AG04449 (cell line): ENCODE measurements at places on chromosomes 7 and 10.

DNA sequence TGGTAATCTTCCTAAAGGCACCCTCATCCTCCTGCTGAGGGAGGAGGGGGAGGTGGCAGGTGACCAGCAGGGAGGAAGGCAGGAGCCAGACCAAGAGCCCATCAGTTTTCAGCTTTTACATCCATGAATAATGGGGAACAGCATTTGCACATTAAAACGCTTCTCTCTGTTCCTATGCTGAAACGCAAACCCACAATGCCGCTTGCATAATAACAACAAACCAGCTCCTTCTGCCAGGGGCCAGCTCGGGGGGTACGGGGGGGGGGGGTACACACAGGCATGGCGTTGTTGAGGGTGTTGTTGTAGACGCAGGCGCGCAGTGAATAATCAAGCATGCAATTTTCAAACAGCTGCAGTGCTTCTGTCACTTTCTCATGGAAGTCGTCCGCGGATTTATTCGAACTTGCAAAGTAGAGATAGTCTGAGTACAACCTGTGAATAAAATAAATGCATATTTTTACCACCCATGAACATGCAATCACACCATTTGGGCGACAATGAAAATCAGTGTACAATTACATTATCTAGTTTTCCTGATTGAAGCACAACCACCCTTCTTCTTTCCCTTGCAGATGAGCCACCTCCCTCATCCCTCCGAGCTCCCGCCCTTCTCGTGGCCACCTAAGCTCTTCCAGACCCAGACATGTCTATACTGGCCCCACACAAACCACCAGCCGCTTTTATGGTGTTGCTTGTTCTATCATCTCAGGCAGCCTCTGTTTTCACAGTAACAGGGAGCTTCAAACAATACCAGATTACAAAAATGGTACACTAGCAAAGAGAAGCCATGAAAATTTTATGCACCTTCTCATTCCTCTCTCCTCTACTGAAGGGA is 72.2 kb downstream of the CHST15 start:
- DNase-seq, result no peak

GRCh38 chr10:34229917-34230316 is 585.2 kb downstream of the PARD3 start:
- no peak for DNase-seq

- DNase-seq, result no peak
Measured at GRCh38 chr7:7652798-7653540, 12.4 kb downstream of the UMAD1 start.

GRCh38 chr7:17043012-17043877 is 161.5 kb upstream of the AGR3 start:
- DNase-seq, result no peak

DNA sequence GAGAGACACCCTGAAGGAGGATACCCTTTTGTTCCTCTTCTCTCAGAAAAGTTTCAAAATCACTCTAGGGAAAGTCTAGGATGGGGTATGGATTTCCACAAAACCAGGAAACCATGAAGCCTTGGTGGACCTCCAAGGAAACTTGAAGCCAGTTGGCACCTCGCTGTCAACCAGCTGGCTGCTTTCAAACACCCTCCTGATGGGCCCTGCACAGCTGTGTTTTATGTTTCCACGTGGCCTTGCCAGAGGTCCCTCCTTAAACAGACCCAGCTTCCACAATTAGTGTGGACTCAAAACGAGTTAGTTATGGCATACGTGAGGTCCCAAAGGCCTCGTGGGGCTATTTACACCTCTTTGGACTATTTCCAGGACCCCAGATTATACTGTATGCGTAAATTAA is 5.9 kb downstream of the PPP1R3A start:
- no peak for DNase-seq

GRCh38 chr10:69014171-69014570 is 25.6 kb downstream of the KIFBP start:
- no peak for DNase-seq

GRCh38 chr10:131161087-131161486 is 150.4 kb downstream of the TCERG1L start:
- no peak for DNase-seq

- no peak for DNase-seq
Measured at GRCh38 chr10:130220251-130221185, 84.3 kb downstream of the GLRX3 start.

DNA sequence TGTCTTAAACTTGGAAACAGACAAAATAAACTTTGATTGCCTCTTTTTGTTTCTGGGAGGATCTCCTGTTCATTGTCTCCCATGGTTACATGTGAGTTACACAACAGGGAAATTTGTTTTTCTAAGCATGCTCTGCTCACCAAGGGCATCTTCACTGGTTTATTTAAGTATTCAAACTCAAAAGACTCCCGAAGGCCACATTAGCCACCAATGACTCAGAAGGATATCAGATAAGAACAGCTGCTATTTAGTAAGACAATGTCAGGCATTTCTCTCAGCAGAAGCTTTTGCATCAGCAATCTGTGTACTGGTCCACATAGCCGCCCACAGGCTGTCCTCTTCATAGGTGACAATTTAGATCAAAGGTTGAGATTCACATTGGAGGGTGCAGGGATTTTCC is 19.3 kb downstream of the OR6B1 start:
- DNase-seq, result peak; percentile 70

DNA sequence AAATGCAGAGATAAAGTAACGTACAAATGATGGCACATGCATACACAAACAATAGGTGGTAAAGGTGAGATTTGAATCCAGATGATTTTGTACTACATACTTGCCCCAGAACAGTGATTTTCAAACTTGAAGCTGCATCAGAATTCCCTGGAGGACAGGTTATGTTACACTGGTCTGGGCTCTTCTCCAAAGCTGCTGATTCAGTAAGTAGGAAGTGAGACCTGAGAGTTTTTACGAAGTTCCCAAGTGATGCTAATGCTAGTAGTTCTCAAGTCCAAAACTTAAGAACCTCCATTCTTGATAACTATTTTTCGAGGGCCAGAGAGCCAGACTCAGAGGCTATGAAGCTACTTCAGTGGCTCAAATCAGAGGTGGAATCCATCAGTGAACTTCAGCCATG is 159.0 kb upstream of the POM121L12 start:
- no peak for DNase-seq

DNA sequence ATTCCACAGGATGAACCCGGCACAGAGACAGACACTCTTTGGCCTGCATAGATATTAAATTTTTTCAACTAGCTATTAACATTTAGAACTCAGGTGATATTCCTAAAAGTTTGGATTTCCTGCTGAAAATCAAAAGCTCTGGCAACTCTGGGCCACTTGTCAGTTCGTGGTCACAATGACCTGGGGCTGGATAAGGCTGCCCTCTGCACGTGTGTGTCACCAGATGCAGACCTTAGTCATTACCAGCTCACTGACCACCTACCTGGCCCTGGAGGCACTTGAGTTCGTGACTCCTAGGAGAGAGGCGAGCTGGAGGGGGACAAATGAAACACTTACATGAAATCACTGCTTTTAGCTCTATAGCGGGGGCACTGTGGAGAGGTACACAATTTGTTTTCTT is 126.5 kb downstream of the HIPK2 start:
- no peak for DNase-seq

GRCh38 chr10:123890226-123890625 is 1.4 kb downstream of the CPXM2 start:
- no peak for DNase-seq

DNA sequence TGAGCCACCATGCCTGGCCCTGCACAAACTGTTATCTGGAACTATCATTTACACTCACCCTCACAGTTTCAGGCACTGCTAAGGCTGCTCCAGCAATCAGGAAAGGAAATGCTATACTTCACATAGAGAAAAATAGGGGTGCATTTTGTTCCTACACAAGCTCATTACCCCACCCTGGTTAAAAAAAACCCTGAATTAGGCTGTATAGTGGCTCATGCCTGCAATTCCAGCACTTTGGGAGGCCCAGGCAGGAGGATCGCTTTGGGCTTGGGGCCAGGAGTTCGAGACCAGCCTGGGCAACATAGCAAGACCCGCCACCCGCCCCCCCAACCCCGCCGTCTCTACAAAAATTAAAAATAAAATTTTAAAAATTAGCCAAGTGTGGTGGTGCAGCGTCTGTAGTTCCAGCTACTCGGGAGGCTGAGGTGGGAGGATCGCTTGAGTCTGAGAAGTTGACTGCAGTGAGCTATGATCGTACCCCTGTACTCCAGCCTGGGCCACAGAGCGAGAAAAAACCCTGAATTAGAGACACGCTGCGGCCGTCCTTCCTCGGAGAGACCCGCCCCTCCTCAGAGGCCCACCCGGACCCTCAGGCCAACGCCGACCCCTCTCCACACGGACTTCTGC is 539 bp downstream of the PTCD1 start:
- no peak for DNase-seq

DNA sequence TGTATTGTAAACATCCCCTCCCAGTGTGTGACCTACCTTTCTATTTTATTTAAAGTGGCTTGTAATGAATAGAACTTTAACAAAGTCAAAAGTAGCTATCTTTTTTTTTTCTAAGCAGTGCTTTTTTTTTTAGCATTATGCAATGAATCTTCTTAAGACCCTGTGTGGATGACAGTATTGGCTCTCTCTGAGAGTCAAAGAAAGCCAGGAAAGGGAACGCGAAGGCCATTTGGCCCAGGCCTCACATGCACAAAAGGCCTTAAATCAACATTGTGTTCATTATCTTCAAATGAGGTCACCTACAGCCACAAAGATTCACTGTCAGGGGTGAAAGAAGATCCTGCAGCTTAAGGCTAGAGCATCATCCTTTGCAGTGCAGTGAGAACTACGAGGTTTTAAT is 721.5 kb downstream of the GRID1 start:
- DNase-seq, result no peak

GRCh38 chr7:18408461-18408860 is 87.1 kb upstream of the HDAC9 start:
- DNase-seq, result peak; percentile 62

DNA sequence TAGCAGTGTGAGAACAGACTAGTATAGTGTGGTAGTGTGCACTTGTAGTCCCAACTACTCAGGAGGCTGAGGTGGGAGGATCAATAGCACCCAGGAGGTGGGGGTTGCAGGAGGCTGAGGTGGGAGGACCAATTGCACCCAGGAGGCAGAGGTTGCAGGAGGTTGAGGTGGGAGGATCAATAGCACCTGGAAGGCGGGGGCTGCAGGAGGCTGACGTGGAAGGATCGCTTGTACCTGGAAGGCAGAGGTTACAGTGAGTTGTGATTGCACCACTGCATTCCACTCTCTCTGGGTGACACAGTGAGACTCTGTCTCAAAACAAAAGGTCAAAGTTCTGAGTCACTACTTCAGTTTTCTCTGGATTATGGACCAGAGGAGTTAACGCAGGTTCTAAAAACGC is 22.6 kb upstream of the DIP2C start:
- no peak for DNase-seq

GRCh38 chr7:87672217-87672616 is 44.0 kb downstream of the RUNDC3B start:
- no peak for DNase-seq

DNA sequence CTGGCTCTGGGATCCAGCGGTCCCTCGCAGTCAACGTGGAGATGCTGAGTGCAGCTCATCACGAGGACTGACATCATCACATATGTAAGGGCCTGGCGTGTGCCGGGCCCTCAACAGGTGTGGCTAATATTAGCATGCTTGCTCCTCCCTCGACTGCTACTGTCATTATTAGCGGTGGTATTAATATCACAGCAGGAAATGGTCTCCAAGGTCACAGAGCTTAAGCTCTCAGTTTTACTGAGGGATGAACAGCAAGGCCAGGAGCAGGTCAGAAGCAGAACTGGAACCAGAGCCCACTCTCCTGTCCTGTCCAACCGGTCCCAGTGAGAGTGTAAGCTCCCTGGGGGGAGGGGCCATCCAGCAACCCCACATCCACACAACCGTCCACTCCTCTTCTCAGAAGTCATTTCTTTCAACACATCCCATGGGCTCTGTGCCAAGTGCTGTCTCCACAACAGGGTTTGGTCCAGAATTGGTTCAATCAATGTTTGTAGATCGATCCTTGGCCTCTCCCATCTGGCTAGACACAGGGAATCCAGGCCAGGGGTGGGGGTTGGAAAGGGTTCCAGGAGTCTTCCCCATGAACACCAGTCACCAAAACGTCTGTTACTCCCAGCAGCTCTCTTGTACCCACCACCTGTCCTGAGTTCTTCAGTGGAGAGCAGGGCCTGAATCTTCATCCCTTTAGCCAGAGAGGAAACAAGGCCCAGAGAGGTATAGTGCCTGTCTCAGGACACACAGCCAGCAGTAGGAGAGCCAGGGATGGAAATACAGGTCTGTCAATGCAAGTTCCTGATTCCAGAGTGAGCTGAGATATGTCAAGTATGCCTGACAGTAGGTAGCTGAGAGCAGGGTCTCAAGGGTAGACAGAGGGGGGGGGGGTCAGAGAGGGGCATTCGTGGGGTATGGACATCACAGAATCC is 45.3 kb upstream of the ZMIZ1 start:
- DNase-seq, result no peak

- no peak for DNase-seq
Measured at GRCh38 chr7:135855846-135856245, 107.2 kb upstream of the FAM180A start.

DNA sequence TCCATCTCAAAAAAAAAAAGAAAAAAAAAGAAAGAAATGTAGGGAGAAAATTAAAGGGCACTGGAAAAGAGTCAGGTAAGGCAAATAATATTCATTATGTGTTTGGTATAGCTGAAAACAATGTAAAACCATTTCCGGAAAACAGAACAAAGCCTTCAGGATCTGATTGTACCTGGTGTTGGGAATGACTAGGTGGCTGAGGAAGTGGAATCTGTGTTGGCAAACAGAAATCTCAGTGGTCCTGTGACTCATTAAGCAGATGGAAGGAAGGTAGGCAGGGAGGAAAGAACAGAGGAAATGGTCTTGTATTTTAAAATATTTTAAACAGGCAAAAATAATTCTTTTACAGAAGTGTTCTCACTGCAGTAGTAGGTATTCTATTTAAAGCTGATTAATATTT is 55.7 kb upstream of the GATA3 start:
- DNase-seq, result no peak

- no peak for DNase-seq
Measured at GRCh38 chr10:87931836-87932230, 68.4 kb downstream of the PTEN start.

DNA sequence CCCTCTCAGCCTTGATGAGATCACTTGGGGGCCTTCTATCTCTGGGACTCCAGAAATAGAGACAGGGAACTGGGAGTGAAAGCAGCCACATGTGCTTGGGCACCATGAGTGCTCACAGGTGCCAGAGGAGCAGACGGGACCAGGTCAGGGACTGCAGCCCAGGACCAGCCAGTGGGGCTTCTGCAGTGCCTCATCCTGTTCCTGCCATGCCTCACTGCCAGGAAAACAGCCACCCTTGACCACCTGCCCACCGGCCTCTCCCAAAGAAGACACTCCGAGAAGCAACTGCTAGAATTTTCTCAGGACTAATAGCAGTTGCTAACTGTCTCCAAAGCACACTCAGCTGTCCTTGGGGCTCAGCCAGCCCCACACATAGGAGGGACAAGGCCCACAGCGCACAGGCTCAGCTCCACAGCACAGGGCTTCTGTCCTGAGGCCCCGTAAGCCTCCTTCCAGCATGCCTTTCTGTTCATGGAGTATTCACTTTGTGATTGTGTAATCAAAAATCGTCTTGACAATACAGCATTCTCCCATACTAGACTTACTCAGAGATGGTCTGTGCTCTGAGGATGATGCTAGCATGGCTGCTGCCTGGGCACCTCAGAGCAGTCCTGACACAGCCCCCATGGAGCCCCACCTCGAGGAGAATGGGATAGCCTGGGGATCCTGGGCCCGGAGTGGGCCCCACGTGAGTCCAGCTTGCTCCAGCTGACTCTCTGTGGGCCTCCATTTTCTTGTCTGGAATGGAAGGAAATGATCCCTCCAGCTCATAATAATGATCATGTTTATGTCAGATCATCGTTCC is 115.7 kb upstream of the RET start:
- DNase-seq, result no peak

GRCh38 chr10:77874872-77875271 is 51.7 kb downstream of the DLG5 start:
- DNase-seq, result no peak

GRCh38 chr10:26486304-26486703 is 48.2 kb downstream of the APBB1IP start:
- peak; percentile 23 for DNase-seq
